ENCODE measurements at places on chromosomes 1 and 21.
A peak's percentile ranks its signal among the peaks of the same experiment; 100 is the strongest.

- DNase-seq = no peak
Measured at GRCh38 chr1:22055463-22055862, 3.0 kb downstream of the CDC42 start.

DNA sequence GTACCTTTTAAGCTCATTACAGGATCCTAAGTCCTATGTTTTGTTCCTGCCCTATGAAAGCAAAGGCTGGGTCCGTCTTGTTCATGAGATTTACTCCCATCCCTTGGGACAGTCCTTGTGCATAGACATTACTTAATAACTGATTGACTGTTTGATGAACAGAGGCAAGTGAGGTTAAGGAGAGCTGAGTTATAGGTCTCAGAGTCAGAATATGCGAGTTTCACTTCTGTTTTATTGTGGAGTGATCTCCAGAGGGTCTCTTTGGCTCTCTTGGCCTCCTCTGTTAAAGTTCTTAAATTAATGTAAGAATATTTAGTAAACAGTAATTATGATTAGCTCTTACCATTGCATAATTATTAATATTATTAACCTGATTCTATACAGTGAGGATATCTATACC lies 52.6 kb downstream of the BRINP2 start:
- DNase-seq = no peak

DNA sequence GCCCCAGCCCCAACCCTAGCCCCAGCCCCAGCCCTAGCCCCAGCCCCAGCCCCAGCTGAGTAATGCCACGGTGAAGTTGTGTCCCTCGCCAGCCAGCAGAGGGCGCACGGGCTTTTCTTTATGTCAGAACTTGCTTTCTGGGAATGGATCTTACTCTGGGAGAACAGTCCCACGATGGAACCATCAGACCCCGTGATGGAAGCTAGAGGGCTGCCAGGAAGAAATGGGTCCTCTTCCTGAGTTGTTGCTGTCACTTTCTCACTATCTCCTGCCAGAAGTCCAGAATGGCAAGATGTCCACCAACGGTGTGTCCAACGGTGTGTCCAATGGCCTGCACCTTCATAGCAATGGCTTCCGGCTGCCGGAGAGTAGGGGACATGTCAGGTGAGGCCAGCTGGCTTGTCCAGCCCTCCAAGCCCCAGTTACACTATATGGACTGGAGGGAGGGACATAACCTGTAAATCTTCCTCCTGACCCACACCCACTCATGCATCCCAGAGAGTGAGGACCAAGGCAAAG lies 25.1 kb upstream of the TMEM222 start:
- peak; percentile 48 for DNase-seq

DNA sequence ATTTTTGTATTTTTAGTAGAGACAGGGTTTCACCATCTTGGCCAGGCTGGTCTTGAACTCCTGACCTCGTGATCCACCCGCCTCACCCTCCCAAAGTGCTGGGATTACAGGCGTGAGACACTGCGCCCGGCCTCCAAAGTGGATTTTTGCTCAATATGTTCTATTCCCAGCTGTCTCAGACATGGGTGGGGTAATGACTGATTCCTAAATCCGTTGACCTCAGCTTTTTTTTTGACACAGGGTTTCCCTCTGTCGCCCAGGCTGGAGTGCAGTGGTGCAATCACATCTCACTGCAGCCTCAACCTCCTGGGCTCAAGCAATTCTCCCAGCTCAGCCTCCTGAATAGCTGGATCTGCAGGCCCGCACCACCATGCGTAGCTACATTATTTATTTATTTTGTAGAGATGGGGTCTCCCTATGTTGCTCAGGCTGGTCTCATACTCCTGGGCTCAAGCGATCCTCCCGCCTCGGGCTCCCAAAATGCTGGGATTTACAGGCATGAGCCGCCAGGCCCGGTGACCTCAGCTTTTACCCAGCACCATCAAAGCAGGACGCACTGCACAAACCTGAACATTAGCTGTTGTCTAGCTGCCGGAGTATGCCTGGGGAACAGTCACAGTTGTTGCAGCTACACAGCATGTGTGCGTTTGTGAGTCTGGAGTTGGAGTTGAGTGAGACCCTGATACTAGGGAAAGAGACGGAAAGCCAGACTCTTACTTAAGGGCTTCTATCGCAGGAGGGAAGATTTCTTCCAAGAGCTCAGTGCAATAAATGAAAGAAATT lies 43.7 kb upstream of the PSEN2 start:
- DNase-seq = no peak

- no peak for DNase-seq
Measured at GRCh38 chr1:158999316-159000069, 10.2 kb upstream of the IFI16 start.

- no peak for DNase-seq
Measured at GRCh38 chr1:82690411-82690810, 889.7 kb downstream of the ADGRL2 start.

DNA sequence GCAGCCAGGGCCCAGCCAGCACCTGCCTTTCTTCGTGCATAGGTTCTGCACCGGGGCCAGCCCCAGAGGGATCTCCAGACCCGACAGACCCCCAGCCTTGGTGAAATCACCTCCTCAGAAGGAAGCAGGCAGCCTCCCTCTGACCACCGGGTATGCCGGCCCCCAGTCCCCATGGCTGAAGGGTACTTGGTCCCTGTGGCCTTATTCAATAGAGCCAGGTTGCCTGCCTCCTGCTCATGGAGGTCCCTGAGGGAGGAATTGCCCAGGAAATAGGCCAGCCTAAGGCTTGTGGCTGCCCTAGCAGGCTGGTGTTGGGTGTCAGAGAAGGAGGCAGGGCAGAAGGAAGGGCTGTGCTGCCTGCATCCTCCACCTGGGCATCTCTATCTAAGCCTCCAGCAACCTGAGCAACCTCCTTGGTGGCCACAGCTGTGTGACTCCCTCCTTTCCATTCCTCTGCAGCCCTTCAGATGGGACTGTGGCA lies 338.2 kb upstream of the VAMP3 start:
- no peak for DNase-seq

GRCh38 chr1:1899266-1899966 lies 8.5 kb upstream of the GNB1 start:
- DNase-seq = no peak

DNA sequence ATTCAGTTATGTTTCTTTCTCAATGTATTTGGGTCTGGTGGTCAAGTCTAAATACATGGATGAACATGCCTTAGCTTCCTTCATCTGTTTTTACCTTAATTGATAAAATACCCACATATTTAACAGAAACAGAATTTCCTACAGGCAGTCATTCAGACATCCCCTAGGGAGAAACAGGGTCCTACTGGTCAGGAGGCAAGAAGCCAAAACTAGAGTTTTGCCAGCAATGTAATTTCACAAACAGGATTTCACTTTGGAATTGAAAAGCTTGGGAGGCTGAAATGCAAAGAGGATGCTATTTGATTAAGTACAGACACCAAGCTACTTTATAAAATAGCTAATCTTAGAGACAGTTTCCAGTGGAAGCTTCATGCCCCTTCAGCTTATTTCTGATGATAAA lies 224.2 kb downstream of the SIPA1L2 start:
- no peak for DNase-seq

DNA sequence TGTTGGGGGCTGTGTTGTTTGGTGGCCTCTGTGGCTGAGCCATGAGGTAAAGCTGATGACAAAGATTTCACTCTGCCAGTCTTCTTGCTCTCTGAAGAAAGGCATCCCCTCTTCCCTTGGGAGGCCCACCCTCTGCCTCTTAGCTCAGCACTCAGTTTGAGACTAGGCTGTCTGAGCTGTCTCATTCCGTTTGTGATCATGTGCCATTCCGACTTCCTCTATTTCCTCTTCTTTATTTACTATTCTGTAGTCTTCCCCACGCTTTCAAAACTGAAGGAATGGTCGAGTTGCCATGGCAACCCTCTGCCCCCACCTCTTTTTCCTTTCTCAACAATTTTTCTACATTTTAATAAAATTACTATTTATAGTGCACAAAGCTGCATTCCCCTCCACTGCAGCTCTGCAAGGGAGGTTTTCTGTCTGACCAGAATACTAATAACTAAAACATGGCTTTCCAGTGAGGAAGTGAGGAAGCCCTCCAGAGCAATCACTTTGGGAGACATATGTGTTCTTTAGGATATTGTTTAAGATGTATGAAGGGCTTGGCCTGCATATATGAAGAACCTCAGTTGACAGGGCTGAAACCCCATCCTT lies 30.8 kb downstream of the KCNA3 start:
- no peak for DNase-seq

GRCh38 chr1:1308756-1309250 lies 406 bp downstream of the PUSL1 start:
- no peak for DNase-seq

DNA sequence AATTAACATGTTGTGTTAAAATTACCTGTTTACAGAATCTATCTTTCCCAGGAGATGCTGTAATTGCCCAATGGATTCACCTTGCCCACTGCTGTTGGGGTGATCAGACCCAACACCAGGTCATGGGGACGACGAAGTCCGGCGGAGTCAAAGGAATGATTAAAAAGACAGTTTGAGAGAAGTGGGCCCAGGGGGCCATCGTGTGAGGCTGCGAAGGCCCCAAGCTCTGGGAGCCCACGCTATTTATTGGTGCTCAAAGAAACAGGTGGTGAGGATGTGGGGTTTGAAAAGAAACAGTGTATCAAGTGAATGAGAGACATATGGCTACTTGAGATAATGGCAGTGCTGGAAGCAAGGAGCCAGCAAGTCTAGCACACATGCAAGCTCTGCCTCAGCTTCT lies 16.3 kb upstream of the L1TD1 start:
- no peak for DNase-seq

DNA sequence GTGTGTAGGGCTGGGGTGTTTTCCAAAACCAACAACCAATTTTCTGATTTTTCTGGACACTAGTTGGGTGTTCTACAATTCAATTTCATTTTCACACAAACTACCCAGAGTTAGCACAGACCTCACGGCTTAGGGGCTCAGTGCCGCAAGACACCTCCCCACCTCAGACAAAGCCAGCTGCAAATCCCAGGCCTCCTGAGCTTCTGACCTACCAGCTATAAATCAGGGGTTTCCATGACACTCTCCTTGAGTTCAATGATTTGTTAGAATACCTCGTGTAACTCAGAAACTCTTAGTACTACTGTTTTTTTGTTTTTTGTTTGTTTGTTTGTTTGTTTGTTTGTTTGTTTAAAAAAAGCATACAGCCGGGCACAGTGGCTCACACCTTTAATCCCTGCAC lies 28.7 kb upstream of the FAM89A start:
- no peak for DNase-seq

GRCh38 chr1:72117621-72118020 lies 164.7 kb downstream of the NEGR1 start:
- no peak for DNase-seq

DNA sequence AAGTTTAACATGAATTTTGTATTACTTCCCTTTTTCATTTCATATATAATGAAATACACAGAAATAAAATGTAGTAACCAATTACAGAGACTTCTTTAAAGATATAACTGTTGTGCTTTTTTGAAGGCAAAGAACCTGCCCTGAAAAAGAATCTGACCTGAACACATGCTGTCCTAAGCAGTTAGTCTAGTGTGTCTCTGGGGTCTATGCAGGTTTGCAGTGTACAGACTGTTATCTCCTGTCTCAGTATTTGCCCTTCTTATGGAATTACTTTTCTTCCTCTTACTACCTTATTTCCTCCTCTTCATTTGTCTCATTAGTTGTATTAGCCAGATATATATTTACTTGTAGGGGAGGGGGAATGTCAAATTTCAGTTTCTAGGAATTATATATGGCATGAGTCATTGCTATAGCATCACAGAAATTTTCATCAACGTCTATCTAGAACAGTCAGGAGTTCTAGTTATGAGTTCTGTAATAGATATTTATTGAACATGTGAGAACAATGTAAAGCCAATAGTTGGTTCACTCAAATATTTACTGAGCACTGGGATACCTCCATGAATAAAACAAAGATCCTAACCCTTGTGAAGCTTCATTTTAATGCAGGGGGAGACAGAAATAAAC lies 28.4 kb upstream of the PLEKHO1 start:
- DNase-seq = no peak

DNA sequence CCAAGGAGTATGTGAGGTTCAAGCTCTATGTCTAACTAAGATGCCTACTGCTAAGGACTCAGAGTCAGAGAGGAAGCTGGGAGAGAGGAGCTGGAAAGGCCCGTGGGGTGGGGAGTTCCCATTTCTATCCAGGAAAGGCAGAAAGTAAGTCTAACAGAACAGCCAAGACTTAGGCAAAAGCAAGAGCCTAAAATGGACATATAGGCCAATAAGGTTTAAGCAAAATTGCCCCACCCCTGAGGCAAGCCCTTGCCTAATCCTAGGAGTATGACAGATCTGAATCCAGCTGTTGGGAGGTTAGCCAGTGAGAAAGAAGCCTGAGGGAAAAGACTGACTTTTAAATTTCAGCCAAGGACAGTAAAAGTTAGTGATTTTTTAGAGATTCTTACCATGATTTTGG lies 1.6 kb upstream of the KLHDC9 start:
- no peak for DNase-seq

GRCh38 chr1:2170211-2170610 lies 24.4 kb downstream of the FAAP20 start:
- no peak for DNase-seq

DNA sequence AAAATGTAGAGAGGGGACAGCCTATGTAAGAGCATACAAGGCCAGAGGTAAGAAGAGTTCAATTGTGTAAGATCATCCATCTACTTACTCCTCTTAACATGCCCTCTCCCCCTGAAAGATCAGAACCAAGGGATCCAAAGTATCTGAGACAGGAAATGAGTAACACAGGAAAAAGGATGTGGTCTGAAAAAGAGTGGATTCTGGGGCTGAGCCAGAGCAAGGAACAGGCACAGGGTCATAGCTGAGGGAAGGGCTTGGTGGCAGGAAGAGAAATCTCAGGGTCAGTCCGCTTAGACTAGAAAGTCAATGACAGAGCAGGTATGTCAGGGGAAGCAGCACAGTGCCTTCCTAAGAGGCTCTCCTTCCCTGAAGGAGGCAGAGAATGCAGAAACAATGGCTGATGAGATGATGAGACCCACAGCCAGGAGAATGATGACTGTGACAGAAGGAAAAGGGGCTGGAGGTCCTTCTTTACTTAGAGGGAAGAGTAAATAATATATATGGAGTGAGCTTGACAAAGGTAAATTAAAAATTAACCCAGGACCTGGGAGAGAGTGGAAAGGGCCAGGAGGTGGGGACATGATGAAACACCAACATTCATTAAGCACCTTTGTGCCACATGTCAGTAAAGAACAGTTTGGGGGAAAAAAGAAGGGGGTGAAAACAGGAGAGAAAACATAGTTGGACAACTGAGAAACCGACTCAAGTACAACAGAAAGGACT lies 26.2 kb upstream of the A3GALT2 start:
- DNase-seq = no peak

GRCh38 chr1:97277891-97278654 lies 556.5 kb downstream of the PTBP2 start:
- no peak for DNase-seq

Data from activated CD4-positive, CD25-positive, alpha-beta regulatory T cell (primary cell).